ENCODE measurements at places on chromosomes 12 and 14.

GRCh38 chr14:61588419-61588901, 106.9 kb upstream of the HIF1A start:
- no peak for DNase-seq

DNA sequence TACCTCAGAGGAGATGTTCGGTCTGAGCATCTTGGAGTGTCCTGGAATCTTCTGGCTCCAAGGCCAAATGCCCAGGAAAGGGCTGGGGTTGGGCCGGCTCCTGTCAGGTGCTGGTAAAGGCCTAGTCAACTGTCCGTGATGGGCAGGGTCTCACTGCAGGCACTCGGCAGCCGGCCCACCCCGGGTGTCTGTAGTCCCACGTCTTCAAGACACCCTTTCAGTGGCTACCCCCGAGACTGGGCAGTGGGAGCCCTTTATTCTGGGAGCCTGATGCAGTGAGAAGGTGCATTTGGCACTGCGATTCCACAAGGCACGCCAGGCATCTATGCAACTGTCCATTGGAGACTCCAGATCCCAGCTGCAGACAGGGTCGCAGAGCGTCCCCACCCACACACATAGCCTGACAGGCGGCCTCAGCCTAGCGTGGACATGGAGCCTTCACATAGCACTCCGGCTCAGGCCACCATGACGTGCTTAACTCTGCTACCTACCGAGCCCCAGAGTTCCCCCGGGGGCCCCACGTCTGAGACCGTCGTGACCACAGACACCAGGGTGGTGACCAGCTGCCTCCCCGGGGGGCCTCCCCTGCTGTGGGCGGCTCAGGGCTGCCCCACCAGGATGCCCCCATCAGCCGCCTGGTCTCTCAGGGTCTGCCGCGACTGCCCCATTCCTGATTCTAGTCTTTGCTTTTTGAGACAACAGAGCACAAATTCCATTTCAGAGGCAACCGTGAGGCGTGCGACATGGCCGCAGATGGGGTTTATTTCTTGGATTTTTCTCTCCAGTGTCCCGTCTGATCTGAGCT, 331.8 kb upstream of the SFSWAP start:
- no peak for DNase-seq

DNA sequence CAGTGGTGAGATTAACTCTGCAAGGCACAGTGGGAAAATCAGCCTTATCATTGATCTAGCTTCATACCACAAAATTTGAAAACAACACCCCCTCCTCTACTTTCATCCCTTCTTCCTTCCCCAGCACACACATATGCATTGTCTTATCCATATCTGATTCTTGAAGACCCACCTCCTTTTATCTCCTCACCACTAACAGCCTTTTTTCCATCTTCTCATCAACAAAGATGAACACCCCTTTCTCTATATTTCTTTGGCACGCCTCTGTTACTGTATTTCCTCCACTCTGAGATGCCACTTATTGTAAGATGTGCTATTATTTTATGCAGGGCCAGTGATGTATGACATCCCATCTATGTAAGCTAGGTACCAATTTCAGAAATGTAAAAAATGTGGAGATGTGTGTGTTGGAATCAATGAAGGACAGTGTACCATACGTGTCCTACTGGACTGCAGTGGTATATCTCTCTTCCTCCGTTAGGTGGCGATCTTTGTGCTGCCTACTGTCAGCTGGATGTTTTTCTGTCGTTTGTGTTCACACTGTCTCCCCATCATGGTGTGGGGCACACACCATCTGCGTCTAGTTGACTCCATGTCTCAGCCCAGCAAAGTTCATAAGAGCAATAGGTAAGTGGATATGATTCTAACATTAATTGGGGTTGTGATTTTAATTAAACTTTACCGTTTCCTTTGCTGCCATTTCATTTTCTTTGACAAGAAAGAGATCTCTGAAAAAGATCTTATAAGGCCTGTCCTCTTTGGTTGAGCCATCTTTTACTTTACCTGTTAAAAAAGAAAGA, 24.0 kb downstream of the CCDC38 start:
- DNase-seq: peak; percentile 14

DNA sequence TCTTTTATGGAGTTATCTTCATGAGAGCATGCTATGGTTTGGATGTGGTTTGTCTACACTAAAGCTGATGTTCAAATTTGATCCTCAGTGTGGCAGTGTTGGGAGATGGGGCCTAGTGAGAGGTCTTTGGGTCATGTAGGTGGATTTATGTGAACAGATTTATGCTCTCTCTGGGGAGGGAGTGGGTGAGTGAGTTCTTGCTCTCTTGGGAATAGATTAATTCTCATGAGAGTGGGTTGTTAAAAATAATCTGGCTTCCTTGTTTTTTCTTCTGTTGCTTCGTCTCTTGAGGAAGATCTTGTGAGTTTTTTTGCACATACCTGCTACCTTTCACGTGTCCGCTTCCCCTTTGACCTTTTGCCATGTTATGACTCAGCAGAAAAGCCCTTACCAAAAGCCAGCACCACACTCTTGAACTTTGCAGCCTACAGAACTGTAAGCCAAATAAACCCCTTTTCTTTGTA, 20.5 kb downstream of the DERA start:
- DNase-seq: no peak

DNA sequence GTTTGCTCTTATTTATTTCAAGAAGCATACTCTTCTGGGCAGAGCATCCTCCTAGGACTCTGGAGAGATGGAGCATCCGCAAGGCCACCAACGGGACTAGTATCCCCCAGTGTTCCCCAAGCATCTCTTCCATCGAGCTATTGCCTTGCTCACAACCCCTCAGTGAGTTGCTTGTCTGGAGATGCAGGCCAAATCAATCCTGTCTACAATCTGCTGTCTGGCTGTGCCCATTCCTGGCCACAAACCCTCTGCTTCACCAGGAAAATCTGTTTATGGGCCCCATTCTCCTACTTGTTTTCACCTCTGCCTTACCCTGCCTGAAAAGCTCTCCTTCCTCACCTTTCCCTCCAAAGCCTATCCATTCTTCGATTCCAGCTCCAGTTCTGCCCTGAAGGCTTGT, 219.2 kb downstream of the CACNA1C start:
- no peak for DNase-seq
